Nucleus accumbens (tissue), 56 donors: ENCODE measurements at places on chromosomes 1 and 21.
A peak's percentile ranks its signal among the peaks of the same experiment; 100 is the strongest.

DNA sequence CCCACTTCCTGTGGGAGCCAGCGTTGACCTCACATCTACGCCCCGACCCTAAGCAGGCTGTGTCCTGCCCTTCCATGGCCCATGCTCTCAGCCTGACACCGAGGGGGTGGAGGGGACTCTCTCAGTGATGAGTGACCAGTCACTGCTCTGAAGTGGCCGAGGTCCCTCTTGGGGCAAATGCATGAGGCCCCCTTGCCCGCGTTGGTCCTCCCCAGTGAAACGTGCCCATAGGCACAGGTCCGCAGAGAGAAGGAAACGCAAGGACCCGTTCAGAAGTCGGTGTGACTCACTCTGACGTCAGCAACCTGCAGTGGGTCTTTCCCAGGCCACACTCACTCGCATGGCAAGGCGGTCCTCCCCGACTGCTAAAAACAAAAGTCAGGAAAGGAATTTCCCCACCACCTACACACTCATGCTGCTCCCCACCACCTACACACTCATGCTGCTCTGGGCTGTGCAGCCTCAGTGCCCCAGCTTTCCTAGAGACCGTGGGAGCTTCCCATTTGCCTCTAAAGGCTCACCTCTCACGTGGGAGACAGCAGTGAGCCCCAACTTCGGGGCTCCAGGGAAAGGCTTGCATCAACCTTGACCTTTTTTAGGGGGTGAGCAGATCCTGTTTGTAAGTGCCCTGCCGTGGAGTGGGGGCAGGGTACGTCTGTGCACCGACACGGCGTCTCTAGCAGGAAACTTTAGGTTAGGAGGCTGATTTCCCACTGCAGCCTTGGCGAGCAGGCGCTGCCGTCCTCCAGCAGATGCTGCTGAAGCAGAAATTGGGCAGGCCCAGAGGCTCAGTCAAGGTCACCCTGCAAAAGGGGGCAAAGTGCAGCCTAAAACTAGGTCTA is 11.4 kb downstream of the UBASH3A start:
- DNase-seq, result no peak

- DNase-seq, result no peak
These were observed 48.4 kb downstream of the LRRC53 start for GRCh38 chr1:74464037-74464436.

- no peak for DNase-seq
These were observed 589.9 kb downstream of the MATN1 start for GRCh38 chr1:30133414-30134055.

DNA sequence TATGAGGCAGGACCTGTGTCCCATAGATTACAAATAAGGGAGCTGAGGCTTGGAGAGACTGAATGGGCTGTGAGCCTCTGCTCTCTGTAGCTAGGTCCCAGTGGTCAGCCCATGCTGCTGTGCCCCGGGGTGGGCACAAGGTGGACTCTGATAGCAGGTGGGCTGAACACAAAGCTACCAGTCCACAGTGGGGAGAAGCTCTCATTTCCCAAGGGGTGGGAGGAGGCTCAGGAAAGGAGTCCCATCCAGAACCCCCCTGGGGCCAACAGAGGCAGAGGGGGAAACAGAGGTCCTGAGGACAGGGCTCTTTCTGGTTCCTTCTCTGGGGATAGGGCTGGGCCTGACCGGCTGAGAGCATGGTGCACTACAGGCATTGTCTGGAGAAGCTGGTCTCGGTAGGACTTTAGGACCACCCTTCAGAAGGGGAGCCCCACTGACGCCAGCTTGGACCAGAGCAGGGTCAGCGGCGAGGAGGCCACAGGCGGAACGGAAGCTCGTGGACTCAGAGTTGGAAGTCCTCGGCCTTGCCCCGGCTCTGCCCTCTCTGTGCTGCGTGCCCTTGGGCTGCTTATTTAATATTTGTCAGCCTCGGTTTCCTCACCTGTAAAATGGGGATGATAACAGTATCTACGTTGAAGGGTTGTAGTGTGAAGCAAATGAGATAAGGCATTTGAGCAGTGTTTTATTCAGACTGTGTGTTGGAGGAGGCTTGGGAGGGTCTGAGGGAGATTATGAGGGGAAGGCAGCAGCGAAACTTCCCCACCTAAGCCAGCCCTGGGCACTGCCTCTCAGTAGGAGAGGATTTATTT is 26.6 kb downstream of the SDE2 start:
- no peak for DNase-seq

DNA sequence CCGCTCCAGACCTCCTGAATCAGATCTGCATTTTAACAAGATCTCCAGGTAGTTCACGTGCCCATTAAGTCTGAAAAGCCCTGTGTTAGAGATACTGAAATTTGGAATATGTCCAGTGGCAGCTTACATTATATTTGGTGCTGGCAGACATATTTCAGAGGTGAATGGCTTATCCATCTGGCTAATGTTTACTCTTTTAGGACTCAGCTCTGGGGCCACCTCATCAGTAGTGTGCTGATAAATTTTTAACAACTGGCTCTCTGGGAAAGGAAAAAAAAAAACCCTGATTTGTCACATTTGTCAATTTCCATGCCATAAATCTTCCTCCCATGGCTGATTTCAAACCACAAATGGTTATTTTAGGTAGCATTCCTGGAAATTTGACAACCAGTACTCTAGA is 25.3 kb upstream of the SYT6 start:
- DNase-seq, result no peak

DNA sequence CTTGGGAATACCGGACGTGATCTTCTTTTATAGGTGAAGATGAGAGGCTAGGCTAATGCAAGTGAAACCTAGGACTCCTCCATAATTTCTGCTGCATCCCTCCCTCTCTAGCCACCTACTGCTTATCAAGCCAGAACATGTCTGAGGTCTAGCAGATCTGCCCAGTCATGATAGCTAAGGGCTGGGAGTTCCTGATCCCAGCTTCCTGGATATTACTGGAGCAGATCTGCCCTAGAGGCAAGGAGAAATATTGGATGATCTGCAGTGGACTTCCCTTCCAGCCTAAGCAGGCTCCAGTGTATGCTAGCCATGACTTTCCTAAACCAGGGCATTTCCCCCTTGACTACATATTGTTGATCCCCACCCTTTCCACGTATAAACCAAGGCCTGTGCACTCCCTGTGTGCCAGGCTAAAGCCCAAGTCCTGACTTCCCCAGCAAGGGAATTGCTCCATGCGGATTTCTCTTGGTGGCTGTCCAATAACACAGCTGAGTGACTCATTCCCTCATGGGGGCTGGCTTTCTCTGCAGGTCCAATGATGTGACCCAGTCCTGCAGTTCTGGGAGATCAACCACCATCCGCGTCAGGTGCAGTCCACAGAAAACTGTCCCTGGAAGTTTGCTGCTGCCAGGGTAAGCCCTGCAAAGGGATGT is 15.5 kb upstream of the SARS1 start:
- DNase-seq, result no peak

DNA sequence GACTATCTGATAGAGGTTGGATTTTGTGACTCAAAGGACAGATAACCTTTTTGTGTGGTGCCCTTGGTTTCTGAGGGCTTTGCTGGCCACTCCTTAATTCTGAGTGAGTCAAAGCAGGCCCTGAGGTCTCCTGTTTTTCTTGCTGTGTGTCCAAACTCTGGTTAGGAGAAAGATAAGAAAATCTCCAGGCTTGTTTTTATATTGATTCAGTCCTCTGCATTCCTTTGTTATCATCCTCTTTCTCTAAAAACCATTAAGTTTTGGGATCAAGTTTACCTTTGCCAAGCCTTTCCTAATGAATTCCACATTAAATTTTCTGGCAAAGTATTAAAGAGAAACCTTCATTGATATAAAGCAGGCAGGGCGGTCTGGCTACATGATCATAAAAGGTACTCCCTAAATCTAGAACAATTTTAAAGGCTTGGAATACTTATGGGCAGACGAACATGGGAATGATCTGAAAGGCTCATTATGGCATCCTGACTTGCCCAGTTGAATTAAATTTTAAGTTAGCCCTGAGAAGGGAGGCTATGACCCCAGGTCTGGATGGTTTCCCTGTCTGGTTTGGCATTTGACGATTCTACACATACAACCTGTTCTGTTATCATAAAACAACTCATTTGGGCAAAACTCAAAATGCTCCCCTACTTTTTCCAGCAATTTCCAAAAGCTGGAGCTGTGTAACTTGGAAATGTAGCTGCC is 20.8 kb downstream of the ZBTB8B start:
- DNase-seq, result no peak

DNA sequence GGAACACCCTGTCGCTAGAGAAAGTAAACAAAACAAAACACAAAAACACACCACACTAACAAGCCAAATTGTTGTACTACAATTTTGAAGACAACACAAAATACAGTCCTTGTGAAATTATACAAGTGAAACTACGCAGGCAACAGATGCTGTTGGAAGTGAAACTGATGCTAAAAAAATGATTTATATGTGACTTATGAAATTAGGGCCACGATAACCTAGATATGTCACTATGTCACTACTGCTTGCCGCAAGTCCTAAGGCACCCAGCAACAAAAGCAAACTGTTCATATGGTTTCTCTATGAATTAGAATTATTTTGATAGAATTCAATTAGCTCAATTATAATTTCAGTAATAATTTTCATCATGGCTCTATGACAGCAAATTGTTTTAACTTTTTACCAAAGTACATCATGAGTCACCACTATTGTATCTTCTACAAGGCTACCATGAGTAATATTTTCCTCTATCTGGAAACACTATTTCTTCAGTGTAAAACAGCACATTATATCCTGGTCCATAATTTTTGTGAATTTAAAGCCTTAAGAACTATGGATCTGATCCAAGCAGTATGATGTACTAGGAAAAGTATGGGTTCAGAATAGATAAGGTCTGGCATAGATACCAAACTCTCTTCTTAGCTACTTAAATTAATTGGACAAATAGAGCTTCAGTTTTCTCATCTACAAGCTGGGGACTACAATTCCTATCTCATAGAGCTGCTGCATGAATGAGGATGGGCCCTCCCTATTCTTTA is 216.3 kb downstream of the COL11A1 start:
- DNase-seq, result no peak

GRCh38 chr1:152107031-152107983 is 7.9 kb downstream of the TCHH start:
- no peak for DNase-seq

DNA sequence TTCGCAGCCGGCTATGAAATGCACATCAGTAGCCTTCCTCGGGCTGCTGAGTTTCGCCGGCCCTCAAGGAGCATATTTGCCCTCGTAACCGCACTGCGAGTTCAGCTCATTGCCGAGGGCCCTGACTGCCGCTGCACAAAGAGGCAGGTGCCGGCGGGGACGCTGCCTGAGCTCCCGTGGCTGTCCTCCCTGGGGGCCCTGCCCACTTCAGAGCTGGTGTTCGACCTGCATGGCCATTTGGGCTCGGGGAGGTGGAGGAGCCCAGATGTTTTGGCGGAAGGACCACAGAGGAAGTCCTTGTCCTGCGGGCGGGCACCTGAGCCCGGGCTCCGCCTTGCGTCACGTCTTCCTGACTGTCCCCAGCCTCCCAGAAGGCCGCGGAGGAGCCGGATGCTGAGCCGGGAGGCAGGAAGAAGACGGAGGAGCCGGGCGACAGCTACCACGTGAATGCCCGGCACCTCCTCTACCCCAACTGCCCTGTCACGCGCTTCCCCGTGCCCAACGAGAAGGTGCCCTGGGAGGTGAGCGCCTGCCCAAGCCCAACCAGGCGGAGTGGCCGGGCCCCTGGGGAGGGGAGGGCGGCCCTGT is 29.9 kb upstream of the LRRC3 start:
- DNase-seq, result no peak

- peak; percentile 16 for DNase-seq
These were observed 7.2 kb upstream of the SLX9 start for GRCh38 chr21:44932408-44933181.

- DNase-seq, result no peak
These were observed 246.7 kb downstream of the PTPRU start for GRCh38 chr1:29482991-29483390.

GRCh38 chr1:209557221-209557620 is 26.3 kb upstream of the CAMK1G start:
- no peak for DNase-seq

DNA sequence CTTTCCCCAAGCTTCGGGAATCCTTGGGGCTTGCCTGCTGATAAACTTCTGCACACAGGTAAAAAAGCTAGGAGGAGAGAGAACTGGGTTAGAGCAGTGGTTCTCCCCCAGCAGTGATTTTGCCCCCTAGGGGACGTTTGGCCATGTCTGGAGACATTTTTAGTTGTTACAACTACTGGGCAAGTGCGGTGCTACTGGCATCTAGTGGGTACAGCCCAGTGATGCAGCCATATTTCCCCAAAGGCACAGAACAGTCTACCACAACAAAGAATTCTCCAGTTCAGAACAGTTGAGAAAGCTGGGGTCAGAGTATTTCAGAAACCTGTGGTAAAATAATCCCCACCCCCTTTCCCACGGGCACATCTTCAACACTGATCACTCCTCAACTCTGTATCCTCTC is 41.3 kb downstream of the LRRC71 start:
- no peak for DNase-seq

- no peak for DNase-seq
These were observed 184.7 kb downstream of the ST6GALNAC3 start for GRCh38 chr1:76259270-76259669.

DNA sequence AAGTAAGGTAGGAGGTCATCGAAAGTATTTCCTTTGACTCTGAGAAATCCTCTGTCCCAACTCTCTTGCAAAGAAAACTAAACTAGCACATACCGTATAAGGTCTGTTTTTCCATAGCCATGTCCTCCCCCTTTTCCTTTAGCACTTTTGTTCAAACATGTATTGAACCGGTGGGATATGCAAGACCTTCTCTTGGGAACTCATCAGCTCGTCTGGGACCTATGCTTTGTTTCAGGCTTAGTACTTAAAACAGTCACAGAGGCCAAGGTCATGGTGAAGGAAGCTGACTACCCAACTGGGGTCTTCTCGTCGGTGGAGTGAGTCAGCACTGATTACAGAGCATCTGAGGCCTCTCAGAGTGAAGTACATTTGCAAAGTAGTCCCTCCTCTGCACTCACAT is 185.0 kb downstream of the ZBTB18 start:
- DNase-seq, result no peak

DNA sequence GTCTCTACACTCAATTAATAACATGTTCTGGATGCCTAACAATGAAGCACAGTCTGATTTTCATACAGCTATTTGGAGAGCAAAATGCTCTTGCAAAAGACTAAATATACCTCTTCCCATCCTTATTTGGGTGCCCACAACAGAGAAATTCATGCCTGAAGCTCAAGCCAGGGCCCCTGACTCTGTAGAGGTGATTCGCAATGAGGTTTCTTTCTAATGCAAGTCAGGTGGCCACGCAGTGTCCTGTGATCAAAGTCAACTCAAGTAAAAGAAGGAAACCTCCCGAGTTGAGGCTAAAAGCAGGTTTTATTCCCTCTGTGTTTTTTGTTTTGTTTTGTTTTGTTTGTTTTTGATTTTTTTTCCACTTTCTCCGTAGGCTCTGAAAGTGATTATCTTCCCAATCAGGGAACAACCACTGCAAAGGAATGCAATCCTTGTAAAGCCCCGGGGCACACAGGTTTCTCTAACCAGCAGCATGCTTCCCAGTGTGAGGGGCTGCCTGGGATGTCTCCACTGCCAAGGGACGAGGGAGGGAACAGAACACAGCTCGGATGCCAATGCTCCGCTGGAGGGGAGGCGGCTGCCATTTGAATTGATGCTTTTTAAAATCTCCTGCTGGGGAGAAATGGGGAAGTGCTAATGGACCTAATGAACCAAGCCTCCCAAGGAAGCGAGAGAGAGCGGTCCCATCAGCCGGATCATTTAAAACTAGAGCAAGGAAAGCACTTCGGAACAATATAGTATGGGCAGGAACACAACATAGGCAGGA is 73.8 kb upstream of the SSX2IP start:
- DNase-seq, result no peak

- no peak for DNase-seq
These were observed 10.6 kb downstream of the TRIT1 start for GRCh38 chr1:39872698-39873097.

GRCh38 chr1:44436401-44437106 is 31.5 kb downstream of the RNF220 start:
- DNase-seq, result no peak

- DNase-seq, result no peak
These were observed 1.9 kb downstream of the TFF1 start for GRCh38 chr21:42364304-42364865.
